Naive thymus-derived CD4-positive, alpha-beta T cell (primary cell): ENCODE measurements at places on chromosomes 3 and 15.

GRCh38 chr3:52238193-52238760 lies 681 bp downstream of the TWF2 start:
- DNase-seq = no peak

GRCh38 chr3:107213044-107213669 lies 164.1 kb upstream of the CCDC54 start:
- DNase-seq = no peak

DNA sequence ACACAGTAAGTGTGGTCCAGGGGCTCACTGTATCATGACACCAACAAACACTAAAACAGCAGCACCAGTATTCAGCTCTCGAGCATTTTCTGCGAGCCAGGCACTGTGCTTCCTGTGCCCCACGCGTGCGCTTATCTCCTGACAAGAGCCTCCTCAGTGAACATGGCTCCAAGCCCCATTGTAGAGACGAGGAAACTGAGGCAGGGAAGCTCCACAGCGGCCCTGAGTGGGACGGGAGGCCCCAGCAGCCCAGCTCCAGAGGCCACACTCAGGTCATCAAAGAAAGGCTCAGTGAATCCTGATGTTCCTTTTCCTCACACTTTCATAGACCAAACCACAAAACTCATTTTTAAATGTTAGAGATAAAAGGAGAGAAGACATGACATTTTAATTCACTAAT lies 113.1 kb downstream of the TPRA1 start:
- no peak for DNase-seq

GRCh38 chr3:97983933-97984491 lies 11.8 kb upstream of the RIOX2 start:
- no peak for DNase-seq

DNA sequence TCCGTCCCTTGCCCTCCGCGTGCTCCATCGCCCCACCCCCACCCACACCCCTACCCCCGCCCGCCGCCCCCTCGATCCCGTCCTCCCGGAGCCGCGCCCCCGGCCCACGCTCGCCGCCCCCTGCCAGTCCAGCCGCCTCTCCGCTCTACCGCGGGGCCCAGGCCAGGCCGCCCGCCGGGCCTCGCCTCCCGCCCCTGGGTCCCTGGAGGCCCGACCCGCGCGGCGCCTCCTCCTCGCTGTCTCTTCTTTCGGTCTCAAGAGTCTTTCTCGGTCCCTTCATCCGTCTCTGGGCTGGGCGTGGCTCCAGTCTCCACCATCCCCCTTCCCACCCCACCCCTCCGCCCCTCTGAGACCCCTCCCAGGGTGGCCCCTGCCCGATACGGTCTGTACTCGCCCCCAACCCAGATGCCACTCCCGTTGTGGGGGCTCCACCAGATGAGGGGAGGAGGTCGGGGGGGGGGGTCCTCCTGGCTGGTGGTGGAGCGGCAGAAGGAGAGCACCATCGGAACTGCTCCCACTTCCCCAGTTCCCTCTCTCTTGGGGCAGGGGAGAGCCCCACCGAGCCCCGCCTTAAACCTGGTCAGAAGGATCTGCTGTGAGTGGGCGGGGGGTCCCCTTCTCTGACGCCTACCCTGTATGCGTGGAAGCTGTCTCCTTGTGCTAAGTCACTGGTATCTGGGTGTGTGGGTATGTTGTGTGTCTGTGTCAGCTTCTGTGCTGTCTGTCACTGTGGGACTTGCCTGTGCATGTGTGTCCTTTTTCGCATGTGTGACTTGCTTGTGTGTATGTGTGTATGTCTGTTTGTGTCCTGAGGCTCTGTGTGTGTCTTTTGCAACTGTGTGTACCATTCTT lies 1.0 kb downstream of the PRKCD start:
- peak; percentile 23 for DNase-seq

- no peak for DNase-seq
These were observed 103.6 kb upstream of the BFSP2 start for GRCh38 chr3:133295944-133296917.

- no peak for DNase-seq
These were observed 62.7 kb upstream of the CCR4 start for GRCh38 chr3:32888739-32889138.

GRCh38 chr15:50225057-50225456 lies 40.5 kb downstream of the HDC start:
- DNase-seq = no peak

DNA sequence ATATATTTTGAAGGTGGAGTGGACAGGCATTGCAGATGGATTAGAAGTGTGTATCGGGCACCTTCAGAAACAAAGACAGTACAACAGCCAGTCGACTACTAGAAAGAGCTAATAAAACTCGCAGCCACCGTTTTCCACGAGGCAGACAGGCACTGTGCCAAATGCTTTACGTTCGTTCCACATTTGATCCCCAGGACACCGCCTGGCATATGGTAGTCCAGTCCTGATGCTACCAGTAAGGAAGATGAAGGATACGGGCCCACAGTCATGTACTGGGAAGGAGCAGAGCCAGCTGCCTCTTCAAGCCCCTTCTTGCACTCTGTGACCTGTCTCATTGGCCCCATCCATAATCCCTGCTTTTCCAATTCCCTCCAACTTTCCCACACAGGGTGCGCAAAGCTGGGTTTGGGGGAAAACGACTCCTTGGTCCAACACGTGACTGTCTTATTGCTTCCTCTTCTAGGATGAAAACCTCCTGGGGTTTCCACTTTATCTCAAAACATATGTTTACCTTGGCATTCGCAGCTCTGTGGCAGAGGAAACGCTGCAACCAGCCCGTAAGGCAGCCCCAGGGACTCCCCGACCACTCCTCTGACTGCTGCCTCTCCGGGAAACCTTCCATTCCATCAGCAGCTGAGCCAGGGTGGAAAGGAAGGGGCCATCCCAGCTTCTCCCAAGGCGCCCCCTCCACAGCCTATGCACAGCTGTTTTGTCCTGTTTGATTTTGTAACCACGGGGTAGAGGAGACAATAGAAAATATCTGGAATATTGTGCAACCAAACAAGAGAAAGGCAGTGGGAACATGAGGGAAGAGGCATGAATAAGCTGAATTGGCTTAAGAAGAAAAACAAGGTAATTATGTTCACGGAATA lies 107.4 kb downstream of the ADAMTS17 start:
- DNase-seq = no peak

- DNase-seq = no peak
These were observed 379.8 kb downstream of the LPP start for GRCh38 chr3:188533612-188534357.

- peak; percentile 52 for DNase-seq
These were observed 26.3 kb downstream of the KPNA1 start for GRCh38 chr3:122488262-122488973.

- no peak for DNase-seq
These were observed 12.0 kb upstream of the NRG4 start for GRCh38 chr15:76024021-76024768.

GRCh38 chr15:67033571-67034044 lies 31.8 kb upstream of the SMAD3 start:
- peak; percentile 10 for DNase-seq

- no peak for DNase-seq
These were observed 184.8 kb downstream of the SHQ1 start for GRCh38 chr3:72663429-72663828.

- DNase-seq = no peak
These were observed 23.2 kb downstream of the LOXL1 start for GRCh38 chr15:73949496-73949895.

- no peak for DNase-seq
These were observed 121.9 kb upstream of the STAC start for GRCh38 chr3:36258421-36258820.
